ENCODE measurements at places on chromosomes 6 and 20.

DNA sequence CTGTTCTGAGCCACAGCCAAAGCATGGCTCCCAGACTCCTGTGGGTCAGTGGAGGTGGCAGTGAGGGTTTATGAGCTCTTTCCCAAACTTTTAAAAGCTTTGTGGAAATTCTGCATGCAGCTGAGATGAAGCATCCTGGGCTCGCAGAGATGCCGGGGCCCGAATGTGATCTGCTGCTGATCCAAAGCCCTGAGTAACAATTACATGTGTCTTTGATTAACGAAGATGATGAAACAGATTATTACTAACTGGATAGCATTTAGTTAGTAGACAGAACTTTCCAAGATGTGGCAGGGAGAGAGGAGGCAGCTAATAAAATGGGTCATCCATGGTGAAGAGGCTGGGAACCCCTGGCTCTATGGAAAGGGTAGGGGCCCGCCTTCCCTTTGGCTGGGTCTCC, 43.9 kb upstream of the MDFI start:
- DNase-seq = no peak

GRCh38 chr20:48076747-48077146, 291.5 kb upstream of the SULF2 start:
- DNase-seq = no peak

- no peak for DNase-seq
Measured at GRCh38 chr6:36612101-36612625, 18.0 kb downstream of the SRSF3 start.

DNA sequence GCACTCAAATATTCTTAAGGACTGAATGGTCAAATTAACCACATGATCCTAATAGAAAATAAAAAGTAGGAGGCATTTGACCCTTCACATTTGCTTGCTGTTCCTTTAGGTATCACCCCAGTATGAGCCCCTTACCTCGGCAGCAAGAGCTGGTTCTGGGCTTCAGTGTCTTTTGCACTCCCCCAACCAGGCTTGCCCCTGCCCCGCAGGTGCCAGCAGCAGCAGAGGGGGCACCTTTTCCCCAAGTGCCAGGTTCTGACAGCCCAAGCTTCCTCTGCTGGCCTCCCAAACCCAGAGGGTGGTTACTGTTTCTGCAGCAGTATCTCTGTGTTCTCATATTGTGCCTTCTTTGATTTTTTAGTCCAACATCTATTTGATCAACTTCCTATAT, 23.2 kb downstream of the UBE2V1 start:
- DNase-seq = no peak

GRCh38 chr20:61702246-61702645, 363.4 kb downstream of the TAF4 start:
- no peak for DNase-seq

DNA sequence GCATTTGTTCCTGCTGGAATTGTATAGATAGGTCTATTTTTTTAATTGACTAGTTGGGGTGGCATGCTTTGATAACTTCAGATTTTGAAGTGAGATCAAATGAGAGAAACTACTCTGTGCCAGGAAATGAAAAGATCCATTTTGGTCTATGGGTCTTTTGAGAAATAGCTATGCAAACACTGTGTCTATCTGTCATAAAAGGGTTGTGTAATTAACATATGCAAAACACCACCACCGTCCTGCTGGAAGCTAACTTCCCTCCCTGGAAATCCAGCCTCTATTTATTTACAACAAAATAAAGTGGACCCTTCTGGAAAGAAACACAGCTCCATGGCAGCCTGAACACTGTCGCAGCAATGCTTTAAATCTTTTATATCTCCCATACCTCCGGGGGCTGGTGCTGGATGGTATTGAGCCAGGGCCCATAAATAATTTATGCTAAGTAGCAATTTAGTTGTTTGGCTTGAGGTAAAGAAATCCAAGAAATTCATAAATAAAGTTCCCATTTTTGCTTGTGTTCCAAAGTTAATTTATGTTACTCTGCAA, 244.2 kb upstream of the POU3F2 start:
- no peak for DNase-seq

GRCh38 chr6:14703586-14703985, 542.3 kb upstream of the JARID2 start:
- DNase-seq = no peak

DNA sequence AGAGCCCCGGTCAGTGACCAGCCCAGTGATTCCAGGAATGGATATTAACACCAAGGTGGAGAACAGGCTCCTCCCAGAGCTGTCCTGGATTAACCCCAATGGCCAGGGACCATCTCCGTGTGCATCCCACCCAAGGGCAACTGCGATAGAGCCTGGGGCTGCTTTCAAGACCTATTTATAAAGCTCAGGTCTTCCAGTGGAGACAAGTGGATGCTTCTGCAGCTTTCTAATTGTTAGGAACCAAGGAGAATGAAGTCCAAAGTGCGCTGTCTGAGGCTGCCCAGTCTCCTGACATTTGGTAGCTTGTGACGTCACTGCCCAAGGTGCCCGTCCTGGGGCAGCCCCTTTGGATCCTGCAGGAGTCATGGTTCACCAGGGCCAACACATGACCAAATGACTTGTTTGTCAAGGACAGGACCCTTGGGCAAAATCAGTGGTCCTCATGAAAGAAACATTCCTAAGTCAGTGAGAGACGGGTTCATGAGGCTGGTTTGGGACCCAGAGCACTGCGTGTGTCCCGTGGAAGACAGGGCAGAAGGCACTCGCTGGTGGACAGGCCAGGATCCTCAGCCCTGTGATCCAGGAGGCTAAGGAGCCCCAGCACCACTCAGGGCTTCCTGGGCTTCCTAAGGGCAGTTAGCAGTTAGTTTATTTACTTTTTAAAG, 174.9 kb downstream of the ANKRD60 start:
- DNase-seq = no peak

DNA sequence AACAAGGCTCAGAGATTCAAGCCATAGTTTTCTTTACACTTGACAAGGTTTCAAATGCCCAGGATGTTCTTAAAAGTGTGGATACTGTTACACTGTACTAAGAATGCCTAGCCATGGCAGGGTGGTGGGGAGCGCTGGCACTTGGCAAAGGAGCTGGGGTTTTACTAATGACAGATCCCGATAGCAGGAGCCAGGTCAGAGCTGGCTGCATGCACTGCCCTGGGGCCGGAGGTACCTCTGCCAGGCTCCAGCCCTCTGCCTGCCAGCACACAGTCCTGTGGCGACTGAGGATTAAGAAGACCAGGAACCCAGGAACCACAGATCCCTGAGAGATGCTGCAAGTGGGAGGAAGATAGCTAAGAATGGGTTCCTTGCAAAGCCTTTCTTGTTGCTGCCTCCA, 260.3 kb downstream of the ALDH8A1 start:
- DNase-seq = no peak

- DNase-seq = no peak
Measured at GRCh38 chr20:51452091-51452613, 90.4 kb downstream of the NFATC2 start.

- no peak for DNase-seq
Measured at GRCh38 chr6:11427723-11428245, 109.8 kb upstream of the TMEM170B start.

GRCh38 chr6:160265869-160266476, 7.4 kb upstream of the SLC22A2 start:
- DNase-seq = no peak

DNA sequence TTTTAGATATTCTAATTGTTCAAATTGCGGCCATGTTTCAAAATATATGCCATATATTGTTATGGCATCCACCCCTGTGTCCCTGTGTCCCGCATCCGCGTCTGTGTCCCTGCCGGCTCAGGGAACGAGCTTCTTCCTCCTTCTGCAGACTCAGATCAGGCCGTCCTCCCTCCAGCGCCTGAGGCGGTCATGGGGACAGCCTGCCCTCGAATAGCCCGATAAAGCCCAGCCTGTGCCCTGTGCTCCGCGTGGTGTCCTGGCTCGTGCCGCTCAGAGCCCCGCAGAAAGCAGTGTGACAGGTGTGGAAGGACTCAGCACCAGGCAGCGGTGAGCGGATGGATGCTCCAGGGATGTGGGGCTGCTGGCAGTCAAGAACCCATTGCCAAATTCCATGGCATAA, 663.4 kb upstream of the DEFB115 start:
- DNase-seq = no peak

DNA sequence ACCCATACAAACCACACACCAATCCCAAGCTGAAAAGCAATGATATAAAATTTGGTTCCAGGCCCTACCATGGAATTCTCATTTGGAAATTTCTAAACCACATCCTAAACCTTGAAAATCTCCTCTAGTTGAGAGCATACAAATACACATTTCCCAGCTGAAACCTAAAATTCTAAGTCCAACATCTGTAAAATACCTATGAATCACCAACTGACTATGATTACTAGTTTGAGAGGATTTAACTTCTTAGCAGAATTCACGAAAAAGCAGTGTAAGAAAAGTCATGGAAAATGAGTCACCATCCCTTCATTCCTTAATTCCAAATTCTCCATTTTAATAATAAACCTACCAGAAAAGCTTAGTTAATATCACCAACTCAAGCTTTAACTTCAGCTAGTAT, 15.4 kb downstream of the RANBP9 start:
- DNase-seq = no peak

GRCh38 chr6:636488-636887, 20.4 kb downstream of the HUS1B start:
- no peak for DNase-seq

GRCh38 chr6:50966532-50966931, 147.9 kb downstream of the TFAP2B start:
- DNase-seq = no peak

- no peak for DNase-seq
Measured at GRCh38 chr20:25539742-25540672, 45.3 kb downstream of the NINL start.

GRCh38 chr6:18724056-18724455, 336.9 kb downstream of the RNF144B start:
- no peak for DNase-seq

GRCh38 chr20:50712771-50713656, 18.4 kb upstream of the PARD6B start:
- DNase-seq = no peak
